ENCODE measurements at places on chromosomes 3 and 15.
A peak's percentile ranks its signal among the peaks of the same experiment; 100 is the strongest.

GRCh38 chr15:73028031-73028430 is 24.2 kb upstream of the NEO1 start:
- DNase-seq, result no peak

DNA sequence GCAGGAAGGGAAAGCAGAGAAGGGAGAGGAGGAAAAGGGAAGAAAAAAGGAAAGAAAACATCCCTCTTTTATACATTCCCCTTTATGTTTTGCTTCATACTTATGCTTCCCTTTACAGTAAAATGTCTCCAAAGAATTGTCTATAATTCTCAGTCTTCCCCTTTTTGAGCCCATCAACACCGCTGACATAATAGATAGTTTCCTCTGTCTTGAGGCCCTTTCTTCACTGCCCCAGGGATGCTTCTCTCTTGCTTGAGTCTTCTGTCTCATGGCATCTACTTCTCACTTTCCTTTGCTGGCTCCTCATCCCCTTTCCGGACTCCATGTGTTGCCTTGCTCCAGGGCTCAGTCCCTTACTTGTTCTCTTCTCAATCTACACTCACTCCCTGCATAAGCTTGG is 99.7 kb upstream of the DAZL start:
- no peak for DNase-seq

DNA sequence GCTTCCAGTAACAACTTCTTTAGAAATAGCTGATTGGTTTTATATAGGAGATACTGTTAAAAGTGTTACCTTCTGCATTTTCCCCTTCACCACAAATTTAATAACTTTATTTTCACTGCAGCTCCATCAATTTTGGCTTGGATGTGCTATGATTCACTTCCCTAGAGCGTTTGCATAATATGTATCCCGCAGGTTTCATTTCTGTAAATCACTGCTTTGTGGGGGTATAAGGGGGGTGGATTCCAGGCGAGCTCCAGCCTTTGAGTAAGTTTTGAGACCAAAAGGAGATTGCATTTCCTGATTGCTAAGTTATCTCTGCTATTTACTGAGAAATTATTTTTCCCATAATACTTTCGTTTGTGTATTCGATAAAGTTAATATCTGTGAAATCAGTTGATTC is 232.6 kb downstream of the TBL1XR1 start:
- DNase-seq, result no peak

DNA sequence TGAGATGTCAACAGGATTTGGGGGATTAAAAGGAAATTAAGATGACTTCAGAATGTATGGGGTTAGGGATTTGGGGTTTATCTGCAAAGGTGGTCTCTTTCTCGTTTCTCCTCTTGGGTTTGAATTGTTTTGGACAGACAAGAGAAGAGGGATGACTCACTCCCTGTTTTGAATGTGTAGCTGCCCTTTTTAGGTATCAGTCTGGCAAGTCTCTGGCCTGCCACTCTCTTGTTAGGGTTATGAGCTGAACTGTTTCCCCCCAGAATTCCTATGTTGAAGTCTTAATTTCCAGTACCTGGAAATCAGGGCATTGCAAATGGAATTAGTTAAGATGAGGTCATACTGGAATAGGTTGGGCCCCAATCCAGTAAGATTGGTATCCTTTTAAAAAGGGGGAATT is 291.7 kb downstream of the MEX3B start:
- DNase-seq, result no peak

- DNase-seq, result no peak
Measured at GRCh38 chr3:56547486-56547885, 9.5 kb upstream of the CCDC66 start.

DNA sequence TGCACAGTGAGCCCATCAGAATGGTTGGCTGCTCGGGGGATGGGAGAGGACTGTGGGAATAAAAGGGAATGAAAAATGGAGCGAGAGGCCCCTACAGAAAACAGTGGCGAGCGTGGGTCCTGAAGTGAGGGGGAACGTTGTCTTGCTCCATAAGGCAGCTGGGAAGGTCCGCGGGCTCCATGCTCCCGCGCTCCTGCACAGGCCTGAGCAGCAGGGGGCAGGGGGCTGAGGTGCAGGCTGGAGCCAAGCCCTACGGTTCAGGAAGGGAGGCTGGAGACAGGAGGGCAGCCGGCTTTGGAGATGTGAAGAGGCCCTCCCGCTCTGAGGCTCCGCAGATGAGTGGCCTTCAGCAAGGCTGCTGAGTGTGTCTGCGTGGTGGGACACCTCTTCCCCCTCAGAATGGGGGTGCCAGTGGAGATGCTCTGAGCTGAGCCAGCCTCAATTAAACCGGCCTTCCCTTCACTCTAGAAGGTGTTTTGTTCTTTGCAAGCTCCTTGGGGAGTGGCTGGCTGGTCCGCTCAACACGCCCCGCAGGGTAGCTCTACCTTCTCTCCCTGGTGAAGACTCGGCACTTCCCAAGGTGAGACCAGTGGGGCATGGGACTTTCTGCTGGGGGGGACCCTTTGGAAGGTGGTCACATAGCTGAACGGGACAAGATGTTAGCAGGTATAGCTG is 208.0 kb downstream of the XXYLT1 start:
- no peak for DNase-seq

DNA sequence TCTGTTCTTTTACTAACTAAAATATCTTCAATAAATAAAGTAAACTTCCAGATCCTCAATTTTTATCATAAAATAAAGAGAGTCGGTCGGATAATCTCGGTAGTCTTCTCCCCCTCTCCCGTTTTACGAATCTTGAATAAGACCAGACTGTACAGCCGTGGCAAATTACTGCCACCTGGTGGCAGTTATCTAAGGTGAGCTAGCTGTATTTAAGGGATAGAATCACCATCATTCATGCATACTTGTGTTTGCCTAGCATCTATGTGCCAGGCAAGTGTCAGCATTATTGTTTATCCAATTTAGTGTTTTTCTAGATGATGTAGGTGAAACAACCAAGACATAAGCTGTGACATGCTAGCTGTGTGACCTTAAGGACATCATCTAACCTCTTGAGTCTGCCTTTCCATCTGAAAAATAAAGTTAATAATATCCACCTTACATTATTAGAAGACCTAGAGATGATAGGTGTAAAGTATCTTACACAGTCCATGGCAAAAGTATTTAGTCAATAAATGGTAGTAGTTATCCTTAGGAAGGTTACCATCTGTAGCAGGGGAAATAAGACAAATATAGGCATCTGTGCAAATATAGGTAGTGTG is 21.3 kb downstream of the DUT start:
- peak; percentile 35 for DNase-seq

DNA sequence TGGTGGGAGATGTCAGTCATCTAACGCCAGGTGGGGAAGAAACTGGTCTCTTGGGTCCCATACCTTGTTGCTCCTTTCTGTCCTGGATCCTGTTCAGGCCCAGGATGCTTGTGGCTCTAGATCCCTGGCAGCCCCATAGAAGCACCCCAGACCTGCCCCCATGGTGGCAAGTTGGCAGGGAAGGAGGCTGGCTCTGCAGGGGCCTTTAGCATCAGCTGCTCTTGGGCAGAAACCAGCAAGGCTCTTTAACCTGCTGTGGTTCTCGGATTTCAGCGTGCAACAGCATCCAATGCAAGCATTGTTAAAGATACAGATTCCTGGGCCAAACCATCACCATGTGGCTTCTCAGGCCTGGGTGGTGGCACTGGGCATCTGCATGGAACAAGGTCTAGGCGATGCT is 75.8 kb downstream of the SNRK start:
- no peak for DNase-seq

DNA sequence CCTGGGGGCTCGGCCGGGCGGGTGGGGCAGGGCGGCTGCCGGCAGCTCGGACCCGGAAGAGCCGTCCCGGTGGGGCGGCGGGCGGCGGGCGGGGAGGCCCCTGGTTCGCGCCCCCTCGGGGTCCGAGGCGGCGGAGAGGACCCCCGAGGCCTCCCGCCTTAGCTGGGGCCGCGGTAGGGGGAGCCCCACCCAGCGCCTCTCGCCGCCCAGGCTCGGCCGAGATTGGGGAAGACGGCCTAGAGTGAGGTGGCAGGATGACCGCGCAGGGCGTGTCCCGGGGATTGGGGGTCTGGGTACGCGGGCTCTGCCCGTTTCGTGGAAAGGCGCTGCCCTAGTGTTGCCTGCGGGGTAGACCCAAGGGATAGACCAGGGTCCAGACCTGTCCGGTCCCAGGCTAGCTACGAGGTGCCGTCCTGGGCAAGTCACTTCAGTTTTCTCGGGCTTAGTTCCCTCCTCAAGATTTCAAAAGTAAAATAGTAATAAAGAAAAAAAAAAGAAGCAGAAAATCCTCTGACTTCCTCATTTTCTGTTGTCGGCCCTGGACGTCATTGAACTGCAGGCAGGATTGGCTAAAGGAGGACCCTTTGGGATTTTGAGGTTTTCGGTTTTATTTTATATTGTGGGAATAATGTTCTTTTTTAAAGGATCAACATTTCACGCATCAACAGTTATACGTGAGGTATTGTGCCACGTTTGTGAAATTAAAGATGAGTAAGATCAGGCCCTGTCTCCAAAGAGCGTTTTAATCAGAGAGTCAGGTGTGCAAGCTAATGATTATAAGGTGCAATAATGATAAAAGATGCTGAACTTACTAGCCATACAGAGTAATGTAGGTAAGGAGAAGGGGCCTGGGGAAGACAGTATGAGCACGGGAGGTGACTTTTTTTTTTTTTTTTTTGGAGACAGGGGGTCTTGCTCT is 679 bp downstream of the IQGAP1 start:
- peak; percentile 42 for DNase-seq

DNA sequence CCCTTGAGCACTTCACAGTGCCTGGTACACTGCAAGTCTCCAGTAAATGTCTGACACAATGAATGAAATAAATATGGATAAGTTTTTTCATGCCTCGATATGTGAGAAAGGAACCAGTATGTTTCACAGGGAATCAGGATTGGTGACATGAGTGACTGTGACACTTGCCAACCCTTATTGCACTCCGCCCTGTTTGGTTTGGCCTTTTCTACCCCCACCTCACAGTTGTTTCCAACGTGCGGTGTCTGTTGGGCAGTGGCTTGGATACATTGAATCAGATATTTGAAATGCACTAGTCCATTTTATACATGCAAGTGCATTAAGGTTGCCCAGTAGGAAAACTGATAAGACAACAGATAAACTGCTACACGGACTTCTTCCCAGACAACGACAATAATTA is 2.0 kb downstream of the NPHP3 start:
- no peak for DNase-seq

DNA sequence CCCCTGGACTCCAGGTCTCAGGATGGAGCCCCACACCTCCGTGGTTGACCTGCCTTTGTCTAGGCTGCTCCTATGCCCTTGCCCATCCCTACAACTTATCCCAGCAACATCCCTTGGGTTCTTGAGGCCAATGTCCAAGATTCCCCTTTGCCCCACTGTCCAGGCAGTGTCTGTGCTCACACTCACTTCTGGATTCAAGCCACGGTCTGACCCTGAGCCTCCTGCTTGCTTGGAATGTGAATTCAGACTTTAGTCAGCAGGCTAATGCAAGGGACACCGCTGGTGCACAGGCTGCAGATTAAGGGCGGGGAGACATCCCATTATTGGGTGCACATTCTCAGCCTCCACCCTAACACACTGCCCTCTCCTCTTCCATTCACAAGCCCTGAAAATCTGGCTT is 154.1 kb downstream of the WNT5A start:
- no peak for DNase-seq

GRCh38 chr15:37122703-37123102 is 22.4 kb upstream of the MEIS2 start:
- no peak for DNase-seq

- no peak for DNase-seq
Measured at GRCh38 chr15:77620960-77621647, 11.6 kb downstream of the LINGO1 start.

DNA sequence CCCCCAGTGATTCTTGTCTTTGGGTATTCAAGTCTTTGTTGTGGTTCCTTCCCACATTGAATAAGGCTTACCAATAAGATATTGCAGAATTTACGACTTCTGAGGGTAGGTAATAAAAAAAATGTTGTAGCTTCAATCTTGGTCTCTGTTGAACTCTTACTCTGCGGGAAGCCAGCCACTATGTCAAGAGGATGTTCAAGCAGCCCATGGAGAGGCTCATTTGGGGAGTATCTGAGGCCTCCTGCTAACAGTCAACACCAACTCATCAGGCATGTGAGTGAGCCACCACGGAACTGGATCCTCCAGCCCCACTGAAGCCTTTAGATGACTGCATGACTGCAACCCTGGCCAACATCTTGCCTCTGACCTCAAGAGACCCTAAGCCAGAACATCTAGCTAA is 3.2 kb upstream of the TBC1D23 start:
- no peak for DNase-seq

DNA sequence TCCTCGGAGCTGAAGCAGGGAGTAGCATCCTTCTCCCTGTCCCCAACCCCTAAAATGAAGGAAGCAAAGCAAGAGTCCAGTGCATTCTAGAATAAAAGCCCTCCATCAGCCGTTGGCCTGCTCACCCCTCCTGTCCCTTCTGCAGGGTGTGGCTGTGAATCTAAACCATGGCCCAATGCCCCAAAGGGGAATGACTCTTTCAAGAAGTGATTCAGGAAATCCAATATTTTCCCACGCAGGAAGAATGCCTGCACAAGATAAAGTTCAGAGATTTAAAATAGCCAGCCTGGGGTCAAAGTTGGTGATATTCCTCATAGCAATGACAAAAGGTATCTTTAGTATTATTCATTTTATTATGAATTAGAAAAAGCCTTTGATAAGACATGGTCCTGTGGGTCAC is 38.5 kb downstream of the SLCO2A1 start:
- no peak for DNase-seq

GRCh38 chr15:32871883-32872282 is 154.1 kb downstream of the GREM1 start:
- no peak for DNase-seq

GRCh38 chr15:44075535-44075934 is 119.5 kb downstream of the FRMD5 start:
- DNase-seq, result no peak

DNA sequence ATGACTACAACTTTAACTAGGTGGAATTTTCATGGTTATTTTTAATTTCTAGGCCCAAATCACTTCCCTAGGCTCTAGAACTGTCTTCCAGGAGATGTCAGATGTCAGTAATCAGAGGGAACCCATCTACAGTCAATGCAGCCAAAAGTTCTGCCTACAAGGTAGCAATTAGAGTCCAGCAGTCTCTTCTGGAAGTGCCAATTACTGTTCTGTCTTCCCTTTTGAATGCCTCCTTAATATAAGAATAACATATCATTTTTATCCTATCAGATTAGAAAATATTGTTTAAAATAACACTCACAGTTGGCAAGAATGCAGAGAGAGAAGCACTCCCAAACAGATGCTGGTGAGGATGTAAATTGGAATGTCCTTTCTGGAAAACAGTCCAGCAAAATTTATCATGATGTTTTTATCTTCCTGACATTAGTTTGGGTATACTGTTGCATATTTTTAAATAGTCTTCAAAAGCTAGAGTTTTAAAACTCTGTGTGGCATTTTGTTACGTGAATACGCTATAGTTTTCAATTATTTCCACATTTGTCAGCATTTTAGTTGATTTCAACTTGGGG is 543.7 kb downstream of the FHIT start:
- DNase-seq, result no peak

GRCh38 chr3:112303764-112304325 is 9.8 kb upstream of the SLC9C1 start:
- DNase-seq, result no peak
